ENCODE measurements at places on chromosomes 2 and 18. TPM values are rescaled to one million over a fixed set of nuclear protein-coding genes. Genes with fewer than 3 reads are reported as not detected.
A peak's percentile ranks its signal among the peaks of the same experiment; 100 is the strongest.

- DNase-seq = no peak
Observed at GRCh38 chr2:241445426-241445825, 63.0 kb downstream of the STK25 start.

GRCh38 chr18:34352385-34353163 lies 127.9 kb upstream of the NOL4 start:
- peak; percentile 1 for DNase-seq

DNA sequence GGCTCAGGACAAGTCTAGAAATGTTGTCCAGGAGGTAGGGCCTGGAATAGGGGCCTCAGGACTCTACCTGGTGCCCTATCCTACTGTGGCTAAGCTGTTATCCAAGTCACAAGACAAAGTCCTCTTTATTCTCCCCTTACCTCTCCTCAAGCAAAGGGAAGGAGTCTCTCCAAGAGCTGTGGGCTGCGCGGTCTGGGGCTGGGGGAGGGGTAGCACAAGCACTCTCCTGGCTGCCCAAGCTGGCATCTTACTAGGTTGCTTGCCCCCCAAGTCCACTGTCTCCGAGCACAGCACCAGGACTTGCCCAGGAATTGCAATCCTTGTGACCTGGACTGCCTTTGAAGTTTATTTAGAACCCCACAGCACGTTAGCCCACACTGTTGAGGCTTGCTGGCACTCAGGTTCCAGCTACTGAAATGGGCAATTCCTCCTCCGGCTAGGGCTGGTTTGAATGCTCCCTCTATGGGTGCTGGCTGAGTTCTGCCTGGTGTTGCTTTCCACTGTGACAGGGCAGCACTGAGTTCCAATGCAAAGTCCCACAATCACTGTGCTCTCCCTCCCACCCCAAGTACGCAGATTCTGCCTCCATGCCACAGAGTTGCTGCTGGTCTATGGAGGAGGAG lies 18.5 kb downstream of the DHRS9 start:
- no peak for DNase-seq

DNA sequence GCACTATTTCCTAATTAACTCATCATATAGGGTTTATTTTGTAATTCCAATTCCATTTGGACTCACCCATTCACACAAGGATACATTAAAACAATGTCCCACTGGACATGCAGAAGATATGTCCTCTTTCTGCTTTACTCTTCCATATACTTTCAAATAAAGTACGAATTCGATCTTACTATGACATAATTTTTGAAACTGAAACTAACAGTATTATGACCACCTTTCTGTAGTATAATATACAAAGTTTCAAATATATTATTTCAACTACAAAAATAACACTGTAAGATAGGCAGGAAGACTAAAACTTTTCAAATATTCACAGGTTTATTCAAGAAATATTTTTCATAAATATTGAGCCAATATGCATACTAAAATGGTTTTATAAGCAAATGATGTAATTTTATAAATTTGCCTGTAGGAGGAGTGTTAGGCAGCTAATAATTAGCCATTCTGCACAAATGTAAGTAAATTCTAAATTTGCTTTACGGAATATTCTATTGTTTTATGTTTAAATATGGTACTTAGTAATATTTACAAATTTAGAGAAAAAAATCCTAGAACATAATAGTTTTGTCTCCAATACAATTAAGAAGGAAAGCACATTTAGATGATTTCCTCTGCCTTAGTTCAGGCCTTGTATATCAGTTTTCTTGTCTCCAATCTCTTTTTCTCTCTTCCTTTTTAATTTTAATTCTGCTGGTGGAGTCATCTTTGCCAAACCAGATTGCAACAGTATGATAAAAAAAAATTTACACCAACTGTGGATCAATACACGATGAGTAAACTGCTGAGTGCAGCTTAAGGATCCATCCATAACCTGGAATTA lies 85.9 kb downstream of the CERKL start:
- DNase-seq = no peak

PLEKHH2 gene
- 66.9 TPM for polyA plus RNA-seq

SEMA4C gene
- polyA plus RNA-seq = 38.1 TPM
